Inflammatory macrophage treated with lipopolysaccharide for 1 hour (primary cell): ENCODE measurements at places on chromosomes 12 and 14.

GRCh38 chr14:74771399-74771798, 8.3 kb downstream of the YLPM1 start:
- no peak for DNase-seq

DNA sequence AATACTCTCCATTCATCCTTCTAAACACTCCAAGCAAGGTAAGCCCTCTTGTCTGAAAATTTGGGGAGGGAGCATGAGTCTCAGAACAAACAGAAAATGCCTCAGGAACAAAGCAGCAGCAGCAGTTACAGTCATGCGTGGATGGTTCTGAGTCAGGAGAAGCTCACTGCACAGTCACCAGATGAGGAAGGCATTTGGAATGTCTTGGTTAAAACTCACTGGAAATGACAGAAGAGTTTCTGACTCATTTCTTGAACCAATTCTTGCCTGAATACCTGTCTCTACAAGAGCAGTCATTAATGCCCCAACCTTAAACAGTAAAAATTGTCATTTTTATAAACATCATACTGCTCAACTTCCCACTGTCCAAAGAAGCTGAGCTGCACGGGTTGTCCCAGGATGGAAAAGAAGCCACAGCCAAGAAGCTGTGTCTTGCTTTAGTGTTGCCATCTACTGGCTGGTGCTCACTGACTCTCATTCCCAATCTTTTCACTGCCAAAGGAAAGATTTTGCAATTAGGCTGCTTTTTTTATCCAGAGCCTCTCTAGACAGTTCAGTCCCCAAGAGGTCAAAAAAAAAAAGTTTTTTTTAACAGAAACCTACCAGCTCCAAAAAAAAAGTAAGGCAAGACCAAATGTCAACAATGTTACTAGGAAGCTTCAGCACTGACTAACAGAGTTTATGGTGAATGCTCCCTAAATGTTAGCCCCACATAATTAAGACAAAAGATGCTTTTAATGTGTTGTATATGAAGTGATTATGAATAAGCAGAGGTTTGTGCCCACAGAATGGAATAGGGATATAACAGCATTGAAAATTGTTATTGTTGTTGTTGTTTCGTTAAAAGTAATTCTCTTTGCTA, 40.4 kb downstream of the KICS2 start:
- DNase-seq = peak; percentile 41

DNA sequence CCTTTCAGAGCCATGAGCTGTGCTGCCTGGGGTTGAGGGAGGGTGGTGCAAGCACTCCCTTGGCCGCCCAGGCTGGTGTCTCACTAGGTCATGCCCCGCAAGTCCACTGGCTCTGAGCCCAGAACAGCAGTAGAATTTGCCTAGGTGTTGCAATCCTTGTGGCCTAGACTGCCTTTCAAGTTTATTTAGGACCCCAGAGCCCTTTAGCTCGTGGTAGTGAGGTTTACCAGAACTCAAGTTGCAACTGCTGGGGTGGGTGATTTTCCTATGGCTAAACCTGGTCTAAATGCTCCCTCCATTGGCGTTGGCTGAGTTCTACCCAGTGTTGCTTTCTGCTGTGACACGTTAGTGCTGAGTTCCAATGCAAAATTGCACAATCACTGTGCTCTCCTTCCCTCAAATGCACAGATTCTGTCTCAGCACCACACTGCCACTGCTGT, 287.2 kb downstream of the BCAT1 start:
- DNase-seq = peak; percentile 85

- no peak for DNase-seq
Measured at GRCh38 chr12:57866308-57867019, 19.9 kb upstream of the CTDSP2 start.

GRCh38 chr12:104399740-104400612, 56.8 kb upstream of the CHST11 start:
- DNase-seq = no peak

DNA sequence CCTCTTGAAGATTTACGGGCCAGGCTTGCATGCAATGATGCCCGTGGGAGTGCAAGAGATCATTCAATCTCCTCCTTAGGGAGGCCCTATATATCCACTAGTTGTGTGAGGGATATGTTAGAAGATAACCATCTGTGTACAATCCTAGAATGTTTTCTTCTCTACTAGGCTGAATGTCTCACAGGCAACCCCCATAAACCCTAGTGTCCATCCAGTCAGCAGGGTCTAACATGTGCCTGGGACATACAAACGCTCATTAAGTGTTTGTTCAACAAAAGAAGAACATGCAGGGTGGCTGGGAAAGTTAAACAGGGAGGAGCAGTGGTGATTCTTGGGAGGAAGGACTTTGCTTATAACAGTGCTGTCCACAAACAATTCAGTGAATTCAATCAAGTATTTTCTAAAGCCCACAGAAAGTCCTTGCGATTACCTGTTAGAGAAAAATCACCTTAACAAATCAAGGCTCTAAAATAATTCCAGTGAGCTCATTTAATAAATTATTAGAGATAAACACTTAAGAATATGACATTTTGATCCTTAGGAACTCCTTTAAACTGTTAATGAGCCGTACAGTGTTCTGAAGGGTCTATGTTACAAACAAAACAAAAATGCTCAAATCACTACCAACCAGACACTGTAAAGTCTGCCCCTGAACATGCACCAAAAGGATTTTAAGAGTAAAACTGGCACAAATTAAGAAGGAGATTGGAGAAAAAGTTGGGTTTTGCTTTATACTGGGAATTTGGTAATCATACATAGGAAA, 96.6 kb upstream of the FERMT2 start:
- DNase-seq = no peak

GRCh38 chr12:78293059-78293686, 462.5 kb downstream of the NAV3 start:
- no peak for DNase-seq

DNA sequence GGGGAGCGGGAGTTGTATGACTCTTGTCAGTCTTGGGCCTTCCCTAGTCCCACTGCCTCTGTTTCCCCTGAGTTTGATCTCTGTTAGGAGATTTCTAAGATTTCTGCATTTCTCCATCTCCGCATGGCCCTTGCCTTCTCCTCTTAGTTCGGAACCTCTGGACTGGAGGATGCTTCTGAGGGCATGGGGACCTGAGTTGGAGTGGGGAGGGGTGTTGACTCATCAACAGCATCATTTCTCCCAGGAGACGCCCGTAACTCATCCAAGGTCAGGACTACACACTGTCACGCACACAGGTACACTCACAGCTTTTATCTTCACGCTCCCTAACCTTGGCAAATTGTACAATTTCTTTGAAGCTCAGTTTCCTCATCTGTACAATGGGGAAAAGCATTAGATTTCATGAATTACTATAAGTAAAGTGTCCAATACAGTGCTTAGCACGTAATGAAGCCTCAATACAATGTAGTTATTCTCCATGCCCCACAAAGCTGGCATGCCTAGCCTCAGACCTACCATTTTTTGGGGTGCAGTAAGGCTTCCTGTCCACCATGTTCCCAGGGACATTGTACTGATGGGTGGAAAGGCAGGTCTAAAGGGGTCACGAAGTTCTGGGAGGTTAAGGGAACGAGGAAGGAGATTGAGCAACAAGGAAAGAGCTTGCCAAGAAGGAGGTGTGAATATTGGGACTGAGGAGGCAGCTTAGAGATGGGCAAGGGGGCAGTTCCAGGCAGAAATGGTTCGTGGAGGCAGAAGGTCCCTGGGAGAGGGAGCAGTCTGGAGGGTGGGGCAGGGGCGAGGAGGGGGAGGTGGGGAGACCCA, 600 bp upstream of the LAG3 start:
- DNase-seq = no peak

DNA sequence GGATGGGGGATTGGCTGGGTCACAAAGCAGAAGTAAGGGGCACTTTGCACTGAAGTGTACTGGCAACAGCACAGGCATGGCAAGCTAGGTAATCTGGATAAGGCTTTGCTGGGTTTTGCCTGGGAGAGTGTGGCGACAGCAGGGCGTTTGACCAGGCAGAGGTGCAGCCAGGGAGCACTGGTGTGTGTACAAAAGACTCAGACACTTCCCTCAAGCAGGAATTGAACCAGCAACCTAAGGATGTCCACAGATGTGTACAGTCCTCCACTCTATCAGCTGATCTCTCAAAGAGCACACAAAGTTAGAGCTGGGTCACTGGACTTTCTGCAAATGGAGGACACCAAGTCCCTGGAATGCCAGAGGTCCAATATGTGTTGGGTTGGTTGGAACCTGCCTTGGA, 15.4 kb upstream of the RNASE4 start:
- no peak for DNase-seq

DNA sequence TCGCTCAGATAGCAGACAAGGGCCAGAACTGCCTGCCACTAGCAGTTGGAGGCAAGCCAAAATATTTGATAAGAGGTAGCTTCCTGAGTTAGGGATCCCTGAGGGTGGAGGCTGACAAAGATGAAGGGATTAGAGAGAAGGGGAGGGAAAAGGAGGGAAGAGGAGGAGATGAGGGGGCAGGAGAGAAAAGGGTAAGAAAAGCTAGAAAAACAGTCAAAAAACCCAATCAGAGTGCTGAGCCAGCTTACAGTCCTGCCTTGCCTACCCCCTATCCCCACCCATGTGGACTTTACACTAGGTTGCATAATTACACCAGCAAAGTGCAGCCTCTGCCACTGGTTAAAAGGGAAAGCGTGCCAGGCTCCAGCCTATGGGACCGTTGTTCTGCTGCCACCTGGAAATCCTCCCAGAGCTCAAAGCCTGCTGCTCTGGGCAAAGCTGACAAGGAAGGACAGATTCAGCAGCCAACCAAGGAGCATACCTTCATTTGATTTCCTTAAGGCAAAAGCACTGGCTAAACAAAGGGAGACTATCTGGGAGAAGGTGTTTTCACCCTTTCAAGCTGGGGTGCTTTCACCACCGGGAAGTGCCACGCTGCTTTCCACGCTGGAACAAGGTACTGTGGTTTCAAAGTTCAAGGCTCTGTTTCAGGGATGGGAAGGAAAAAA, 3.8 kb upstream of the NUMB start:
- DNase-seq = peak; percentile 95

- DNase-seq = no peak
Measured at GRCh38 chr12:89793946-89794345, 85.3 kb upstream of the ATP2B1 start.

DNA sequence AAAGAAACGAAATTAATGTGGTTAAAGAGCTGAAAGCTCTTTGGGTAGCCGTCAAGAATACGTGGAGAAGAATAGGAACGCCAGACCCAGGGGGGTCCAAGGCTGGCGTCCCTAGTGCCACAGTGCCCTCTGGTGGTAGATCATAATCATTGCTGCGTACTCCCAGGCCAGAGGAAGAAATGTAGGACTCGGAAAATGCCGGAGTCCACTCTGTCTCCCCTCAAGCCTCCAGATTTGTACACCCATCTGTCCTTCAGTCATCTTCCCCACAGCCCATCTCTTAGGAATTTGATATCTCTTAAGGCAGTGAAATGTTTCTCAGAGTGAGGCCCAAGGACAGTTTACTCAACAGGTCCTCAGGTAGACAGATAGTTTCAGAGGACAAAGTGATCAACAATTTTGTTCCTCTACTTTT, 25.4 kb upstream of the PLEKHG6 start:
- DNase-seq = no peak

- peak; percentile 85 for DNase-seq
Measured at GRCh38 chr12:11584221-11584855, 65.1 kb upstream of the ETV6 start.

GRCh38 chr12:11496157-11496851, 100.9 kb upstream of the PRB2 start:
- DNase-seq = no peak

GRCh38 chr14:80100681-80101080, 110.6 kb downstream of the DIO2 start:
- no peak for DNase-seq

- no peak for DNase-seq
Measured at GRCh38 chr12:132276066-132276826, 53.1 kb downstream of the GALNT9 start.

DNA sequence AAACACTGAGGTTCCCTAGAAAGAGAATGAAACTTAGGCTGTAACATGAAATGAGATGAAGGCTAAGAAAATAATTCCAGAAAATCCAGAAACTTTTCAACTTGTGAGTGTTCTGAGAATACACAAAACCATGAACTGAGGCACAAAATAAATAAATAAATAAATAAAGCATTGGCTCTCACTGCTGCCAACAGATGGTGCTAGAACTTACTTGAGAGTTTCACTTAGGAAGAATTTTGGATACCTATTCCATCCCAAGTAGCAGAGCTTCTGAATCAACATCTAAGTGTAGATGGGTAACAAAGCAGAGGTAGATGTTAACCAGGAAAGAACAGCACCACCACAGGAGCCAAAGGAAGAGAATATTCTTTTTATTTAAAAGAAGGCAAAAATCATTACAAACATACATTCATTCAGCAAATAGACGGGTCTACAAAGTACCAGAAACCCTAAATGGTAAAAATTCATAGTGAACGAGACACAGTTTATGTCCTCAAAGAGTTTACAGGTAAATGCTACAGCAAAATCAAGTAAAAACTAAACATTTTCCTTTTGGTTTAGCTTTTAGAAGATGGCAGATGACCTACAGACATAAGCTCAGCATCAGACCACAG, 16.7 kb downstream of the EPS8 start:
- DNase-seq = no peak

DNA sequence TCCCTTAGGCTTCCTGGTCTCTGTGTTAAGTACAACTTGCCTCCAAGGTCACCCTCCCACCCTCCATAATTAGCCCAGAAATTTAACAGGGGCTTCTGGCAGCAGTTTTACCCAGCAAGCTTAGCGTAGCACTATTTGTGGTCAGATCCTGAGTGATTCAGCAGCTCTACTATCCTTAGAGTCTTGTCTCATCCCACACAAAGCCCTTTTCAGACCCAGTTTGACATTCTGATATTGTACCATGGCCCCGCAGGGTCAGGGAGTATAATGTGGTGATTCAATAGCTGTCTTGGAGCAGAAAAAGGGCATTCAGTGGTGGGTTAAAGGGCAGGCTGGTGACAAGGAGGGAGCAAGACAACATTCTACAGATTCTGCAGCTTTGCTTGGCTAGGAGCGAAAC, 153.8 kb upstream of the DDHD1 start:
- no peak for DNase-seq

DNA sequence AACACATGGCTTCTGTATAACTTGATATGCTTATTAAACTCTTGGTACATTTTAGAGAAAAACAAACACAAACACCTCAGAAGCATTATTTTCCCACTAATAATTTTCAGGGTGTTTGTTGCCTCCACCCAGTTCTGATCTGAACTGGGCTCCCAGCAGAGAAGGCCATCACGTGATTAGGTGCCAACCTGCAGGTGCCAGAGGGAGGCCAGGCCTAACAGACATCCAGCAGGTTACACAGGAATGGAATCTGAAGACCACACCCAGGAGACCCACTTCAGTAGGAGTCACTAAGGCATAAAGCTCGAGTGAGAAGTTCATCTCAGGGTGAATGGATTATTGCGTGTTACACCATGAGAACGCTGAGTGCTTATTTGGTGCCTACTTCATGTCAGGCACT, 8.9 kb downstream of the SLC6A12 start:
- no peak for DNase-seq

- no peak for DNase-seq
Measured at GRCh38 chr12:66129934-66130266, 650 bp downstream of the LLPH start.

GRCh38 chr12:3177778-3178425, 100.7 kb downstream of the TSPAN9 start:
- DNase-seq = no peak
